ENCODE measurements at places on chromosomes 1 and 21.
A peak's percentile ranks its signal among the peaks of the same experiment; 100 is the strongest.

- DNase-seq, result no peak
Observed at GRCh38 chr1:233998891-233999290, 94.4 kb downstream of the SLC35F3 start.

GRCh38 chr1:167862432-167863076 lies 51.4 kb downstream of the ADCY10 start:
- DNase-seq, result no peak

DNA sequence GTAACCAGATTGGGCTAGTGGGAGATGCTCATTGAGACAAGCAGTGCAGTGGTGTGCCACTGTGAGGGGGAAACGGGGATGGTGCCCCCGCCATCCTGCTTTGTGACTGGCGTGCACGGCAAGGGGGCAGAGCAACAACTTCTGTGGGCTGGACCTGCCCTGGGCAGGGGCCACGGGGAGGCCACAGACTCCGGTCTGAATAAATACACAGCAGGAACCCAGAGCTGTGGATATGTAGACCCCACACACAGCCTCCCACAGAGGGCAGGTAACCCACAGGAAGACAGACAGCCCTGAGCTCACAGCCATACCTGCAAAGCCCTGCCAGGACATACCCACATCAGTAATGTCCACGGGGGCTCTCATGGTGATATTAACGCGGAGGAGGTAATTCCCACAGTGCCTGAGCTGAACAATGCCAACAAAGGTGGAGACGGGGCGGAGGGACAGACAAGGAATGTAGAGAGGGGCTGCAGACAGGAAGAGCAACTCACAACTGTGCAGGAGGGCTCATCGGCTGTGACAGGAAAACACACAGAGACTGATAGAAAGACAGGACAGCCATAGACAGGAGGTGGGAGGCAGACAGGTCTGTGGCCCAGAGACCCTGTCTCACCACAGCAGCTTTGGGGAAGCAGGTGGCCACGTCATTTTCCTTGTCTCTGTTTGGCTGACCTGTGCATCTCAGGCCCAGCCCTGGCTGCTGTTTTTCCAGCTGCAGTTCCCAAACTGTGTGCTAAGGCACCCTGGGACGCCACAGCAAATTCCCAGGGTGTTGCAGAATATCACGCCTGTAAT lies 4.9 kb upstream of the WNT3A start:
- no peak for DNase-seq

DNA sequence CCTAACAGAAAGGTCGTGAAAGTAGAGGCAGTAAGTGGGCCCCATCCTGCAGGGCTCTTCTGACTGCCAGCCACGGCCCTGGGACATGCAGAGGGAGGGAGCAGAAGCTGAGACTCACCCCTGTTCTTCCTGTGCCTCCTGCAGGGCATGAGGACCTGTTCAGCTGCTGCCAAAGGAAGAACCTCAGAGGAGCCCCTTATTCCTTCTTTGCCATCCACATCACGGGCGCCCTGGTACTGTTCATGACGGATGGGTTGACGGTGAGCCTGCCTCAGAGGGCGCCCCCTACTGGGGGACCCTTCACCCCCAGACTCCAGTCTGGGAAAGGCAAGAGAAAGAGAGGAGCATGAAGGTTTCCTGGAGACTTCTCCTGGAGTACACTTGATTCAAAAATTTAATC lies 47.1 kb downstream of the ELK4 start:
- DNase-seq, result no peak

- DNase-seq, result no peak
Observed at GRCh38 chr21:41229509-41230248, 61.7 kb downstream of the BACE2 start.

DNA sequence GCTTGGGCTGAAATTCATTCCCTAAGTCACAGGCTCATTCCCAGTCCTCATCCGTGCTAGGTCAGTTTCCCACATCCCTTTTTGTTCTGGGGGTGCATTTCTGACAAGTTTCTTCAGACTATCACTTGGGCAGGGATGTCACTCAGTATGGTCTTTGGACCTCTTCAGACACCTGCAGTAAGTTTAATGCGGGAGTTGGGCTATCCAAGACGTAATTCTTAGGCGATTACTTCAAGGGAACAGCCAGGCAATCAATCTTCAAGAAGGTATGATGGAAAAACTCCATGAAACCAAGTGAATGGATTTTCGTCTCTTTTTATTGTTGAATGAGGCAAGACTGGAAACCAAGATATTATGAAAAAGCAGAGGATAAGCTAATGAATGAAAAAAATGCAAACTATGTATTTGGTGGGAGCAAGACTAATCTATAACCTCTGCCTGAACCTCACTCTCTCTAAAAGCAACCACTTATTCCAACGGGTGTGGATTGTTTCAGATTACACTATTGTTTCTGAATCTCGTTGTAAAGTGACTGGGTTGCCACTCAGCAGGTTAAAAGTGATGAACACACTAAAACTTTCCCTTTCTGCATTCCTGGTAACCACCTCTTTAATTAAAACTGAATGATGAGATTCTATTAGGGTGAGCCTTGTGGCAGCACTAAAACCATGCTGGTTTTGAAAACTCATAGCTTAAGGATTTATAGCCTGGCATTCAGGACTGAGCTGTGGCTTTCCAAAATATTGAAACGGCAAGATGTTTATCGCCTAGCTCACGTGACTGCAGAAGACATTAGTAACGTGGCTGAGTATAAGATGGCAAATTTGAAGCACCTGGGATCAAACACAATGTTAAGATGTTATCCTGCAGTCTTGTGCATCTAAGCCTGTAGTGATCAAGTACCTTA lies 1.1 kb downstream of the RASAL2 start:
- DNase-seq, result no peak

DNA sequence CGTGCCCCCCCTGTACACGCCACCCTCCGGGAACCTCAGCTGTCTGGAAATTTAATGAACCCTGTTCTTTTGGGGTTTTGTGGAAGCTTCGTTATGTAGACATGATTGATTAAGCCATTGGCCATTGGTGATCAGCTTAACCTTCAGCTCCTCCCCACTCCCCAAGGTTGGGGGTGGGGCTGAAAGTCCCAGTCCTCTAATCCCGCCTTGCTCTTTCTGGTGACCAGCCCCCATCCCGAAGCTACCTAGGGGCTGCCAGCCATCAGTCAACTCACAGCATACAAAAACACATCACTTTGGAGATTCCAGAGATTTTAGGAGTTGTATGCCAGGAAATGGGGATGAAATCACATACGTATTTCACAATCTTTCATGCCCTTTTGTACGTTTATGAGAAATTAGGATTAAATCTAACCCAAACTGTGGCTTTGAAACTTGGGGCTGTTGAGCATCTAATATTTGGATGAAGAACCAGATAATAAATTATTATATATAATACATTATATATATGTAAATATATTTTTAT lies 52.3 kb downstream of the BACE2 start:
- no peak for DNase-seq

DNA sequence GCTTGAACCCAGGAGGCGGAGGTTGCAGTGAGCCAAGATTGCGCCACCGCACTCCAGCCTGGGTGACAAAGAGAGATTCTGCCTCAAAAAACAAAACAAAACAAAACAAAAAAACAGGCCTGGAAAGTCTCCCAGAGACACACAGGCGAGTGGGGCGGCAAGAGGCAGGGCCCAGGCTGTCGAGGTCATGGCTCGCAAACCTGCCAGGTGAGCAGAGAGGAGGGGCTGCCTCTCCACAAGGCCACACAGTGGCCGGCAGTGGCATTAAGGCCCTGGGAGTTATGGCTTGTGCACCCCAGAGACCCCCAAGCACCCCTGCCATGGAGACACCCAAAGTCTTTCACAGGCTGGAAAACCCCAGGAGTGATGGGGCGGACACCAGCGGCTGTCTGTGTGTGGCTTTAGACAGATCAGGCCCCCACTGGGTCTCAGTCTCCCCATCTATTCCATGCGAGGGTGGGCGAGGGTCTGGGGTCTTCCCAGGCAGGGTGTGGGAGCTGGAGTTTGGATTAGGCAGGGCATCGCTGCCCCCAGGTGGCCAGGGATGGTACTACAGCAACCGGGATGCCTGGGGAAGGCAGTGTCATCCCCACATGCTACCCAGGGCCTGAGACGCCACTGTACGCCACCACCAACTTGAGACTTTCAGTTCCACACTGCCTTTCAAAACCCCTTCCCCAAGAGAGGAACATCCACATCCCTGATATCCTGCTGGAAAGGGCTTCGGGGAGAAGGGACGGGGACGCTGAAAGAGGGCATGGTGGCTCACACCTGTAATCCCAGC lies 7.3 kb upstream of the CTRC start:
- DNase-seq, result no peak

GRCh38 chr21:32499249-32500055 lies 85.9 kb downstream of the TCP10L start:
- no peak for DNase-seq

- DNase-seq, result peak; percentile 28
Observed at GRCh38 chr1:224300346-224300745, 29.6 kb downstream of the NVL start.

GRCh38 chr1:246497331-246497915 lies 9.7 kb downstream of the SMYD3 start:
- DNase-seq, result peak; percentile 52

DNA sequence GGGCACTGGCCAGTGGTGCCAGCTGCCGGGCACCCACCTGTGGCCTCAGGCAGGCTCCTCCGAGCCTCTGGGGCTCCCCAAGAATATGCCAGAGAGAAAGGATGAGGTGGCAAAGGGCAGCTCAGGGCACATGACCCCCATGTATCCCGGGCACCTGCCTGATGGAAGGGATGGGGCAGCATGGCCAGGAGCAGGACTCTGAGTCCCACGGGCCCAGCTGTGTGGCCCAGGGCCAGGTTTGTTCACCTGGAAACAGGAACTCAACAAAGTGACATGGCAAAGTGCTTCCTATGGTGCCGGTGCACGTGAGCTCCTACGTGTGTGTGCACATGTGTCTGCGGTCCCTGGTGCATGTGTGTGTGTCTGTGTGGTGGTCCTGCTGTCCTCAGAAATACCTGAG lies 9.5 kb upstream of the GPR153 start:
- no peak for DNase-seq

- no peak for DNase-seq
Observed at GRCh38 chr1:101854271-101854670, 142.5 kb downstream of the OLFM3 start.

DNA sequence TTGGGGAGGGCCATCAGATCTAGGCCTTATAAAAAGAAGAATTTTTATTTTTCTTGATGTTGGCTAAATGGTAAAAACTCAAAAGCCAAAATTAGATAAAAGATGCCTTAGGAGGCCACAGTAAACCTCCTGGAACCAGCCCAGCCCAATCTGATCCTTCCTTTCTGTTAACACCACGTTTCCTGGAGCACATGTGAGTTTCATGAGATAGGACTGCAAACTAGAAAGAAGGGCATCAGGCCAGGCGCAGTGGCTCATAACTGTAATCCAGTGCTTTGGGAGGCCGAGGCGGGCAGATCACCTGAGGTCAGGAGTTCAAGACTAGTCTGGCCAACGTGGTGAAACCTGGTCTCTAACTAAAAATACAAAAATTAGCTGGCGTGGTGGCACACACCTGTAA lies 6.7 kb downstream of the HSF2BP start:
- DNase-seq, result no peak

DNA sequence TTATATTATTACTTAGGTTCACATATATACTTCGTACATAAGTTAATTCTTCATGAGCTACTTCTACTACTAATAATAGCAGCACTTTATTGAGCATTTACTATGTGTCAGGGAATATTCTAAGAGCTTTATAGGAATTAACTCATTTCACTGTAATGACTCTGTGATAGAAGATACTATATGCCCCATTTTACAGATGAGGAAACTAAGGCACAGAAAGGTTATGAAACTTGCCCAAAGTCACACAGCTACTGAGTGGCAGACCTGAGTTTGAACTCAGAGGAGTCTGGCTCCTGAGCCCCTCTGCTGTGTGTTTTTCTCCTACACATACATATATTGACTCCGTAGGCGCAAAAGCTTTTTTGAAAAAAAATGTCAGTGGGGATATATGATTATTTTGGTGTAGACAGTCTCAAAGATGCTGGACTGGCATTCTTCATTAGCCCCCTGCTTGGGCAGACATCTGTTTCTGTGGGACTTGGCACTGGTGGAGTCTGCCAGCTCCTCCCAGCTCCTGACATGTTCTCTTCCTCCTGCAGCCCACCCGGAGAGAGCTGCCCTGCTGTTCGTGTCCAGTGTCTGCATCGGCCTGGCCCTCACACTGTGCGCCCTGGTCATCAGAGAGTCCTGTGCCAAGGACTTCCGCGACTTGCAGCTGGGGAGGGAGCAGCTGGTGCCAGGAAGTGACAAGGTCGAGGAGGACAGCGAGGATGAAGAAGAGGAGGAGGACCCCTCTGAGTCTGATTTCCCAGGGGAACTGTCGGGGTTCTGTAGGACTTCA lies 70.9 kb downstream of the TCP10L start:
- DNase-seq, result no peak

DNA sequence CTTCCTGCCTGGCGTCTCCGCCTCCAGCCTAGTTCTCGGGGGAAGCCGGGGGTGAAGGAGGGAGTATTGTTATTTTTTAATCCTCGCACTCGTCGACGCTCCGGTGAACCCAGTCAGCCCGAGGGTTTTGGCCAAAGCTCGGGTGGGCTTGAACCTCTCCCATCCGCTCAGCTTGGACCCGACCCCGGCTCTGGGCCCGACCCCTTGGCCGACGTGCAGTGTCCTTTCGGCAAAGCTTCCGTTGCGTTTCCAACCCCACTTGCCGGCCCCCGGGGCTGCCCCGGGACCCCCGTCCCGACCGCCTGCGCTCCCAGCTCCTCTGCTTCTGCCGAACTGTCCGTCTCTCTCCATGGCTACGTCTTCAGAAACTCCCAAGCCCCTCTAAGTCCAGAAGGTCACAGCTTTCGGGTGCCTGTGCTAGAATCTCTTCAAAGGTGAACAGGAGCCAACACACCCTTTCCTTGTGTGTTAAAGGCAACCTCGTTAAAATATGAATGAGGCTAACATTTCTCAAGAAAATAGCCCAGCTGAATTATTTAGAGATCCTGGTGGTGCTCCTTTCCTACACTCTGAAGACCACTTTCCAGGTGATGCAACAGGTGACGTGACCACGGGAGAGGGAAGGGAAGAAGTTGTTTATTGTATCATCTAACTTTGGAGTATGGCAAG lies 647 bp downstream of the DESI2 start:
- DNase-seq, result no peak

- no peak for DNase-seq
Observed at GRCh38 chr1:117620440-117620839, 14.6 kb downstream of the TENT5C start.

- no peak for DNase-seq
Observed at GRCh38 chr1:230715510-230715909, 1.6 kb upstream of the AGT start.

DNA sequence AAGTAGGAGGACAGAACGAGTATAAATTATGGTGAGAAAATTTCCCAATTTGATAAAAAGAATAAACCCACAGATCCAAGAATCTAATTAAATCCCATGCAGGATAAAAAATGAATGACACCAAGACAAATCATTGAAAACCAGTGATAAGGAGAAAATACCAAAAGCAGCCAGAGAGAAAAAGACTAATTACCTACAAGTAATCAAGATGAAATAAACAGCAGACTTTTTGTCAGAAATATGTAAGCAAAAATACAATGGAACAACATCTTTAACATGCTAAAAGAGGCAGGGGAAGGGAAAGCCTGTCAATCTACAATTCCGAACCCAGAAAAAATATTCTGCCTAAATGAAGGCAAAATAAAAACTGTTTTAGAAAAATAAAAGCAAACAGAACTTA lies 20.7 kb upstream of the CCN1 start:
- DNase-seq, result no peak

- DNase-seq, result no peak
Observed at GRCh38 chr1:173049322-173049633, 1.5 kb downstream of the TNFSF18 start.

All from AG09319 (cell line).